ENCODE measurements at places on chromosomes 2 and 18.

DNA sequence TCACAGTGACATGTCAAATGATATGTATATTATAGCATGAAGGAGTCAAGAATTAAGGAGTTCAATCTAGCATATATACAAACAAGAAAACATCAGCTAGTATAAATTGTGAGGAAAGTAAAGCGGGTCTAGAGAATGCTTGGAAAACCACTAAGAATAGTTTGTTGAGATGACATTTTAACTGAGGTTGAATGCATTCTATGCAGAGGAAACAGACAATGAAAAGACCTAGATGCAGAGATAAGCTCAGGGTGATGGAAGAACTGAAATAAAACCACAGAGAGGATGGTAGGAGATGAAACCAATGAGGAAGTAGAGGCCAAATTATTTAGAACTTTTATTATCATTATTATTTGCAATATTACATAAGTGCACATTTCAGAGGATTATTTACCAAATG is 803.6 kb upstream of the FANCL start:
- no peak for DNase-seq

DNA sequence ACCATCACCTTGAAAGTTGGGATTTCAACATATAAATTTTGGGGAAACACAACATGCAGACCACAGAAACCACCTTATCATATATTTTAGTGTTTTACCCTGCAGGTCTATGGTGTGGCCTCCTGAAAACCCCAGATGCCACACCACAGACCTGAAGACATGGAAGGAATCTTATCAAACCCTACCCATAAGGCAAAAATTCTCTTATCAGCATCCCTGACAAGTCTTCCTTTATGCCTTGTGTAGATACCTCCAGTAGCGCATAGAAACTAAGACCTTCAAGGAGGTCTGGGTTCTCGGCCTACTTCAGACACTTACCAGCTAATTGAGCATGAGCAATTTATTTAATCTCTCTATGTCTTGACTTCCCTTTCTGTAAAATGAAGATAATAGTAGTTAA is 59.1 kb upstream of the SLC14A2 start:
- DNase-seq = no peak

GRCh38 chr2:189312643-189313042 is 128.6 kb upstream of the WDR75 start:
- DNase-seq = no peak

GRCh38 chr2:125643585-125643984 is 1012.4 kb upstream of the GYPC start:
- DNase-seq = no peak

DNA sequence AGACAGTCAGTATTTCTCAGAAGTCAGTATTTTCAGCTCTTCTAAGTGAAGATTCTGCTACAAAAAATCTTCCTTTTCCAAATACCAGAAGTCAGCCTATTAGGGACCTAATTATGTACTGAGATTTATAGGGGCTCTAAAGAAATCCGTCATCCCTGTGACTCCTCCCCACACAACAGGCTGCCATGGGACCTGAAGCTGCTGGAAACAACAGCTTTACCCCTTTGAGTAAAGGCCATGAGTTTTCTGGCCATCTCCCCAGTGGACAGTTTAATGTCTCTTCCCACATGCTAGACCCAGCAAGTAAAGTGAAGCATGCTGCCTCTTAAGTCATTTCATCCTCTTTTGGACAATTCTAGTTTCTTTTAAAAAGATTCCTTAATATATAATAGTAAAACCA is 255.7 kb upstream of the ACVR2A start:
- no peak for DNase-seq
